ENCODE measurements at places on chromosomes 7 and 10. TPM values are rescaled to one million over a fixed set of nuclear protein-coding genes. Genes with fewer than 3 reads are reported as not detected.

- no peak for DNase-seq
Measured at GRCh38 chr7:70590126-70590854, 541.7 kb upstream of the GALNT17 start.

DNA sequence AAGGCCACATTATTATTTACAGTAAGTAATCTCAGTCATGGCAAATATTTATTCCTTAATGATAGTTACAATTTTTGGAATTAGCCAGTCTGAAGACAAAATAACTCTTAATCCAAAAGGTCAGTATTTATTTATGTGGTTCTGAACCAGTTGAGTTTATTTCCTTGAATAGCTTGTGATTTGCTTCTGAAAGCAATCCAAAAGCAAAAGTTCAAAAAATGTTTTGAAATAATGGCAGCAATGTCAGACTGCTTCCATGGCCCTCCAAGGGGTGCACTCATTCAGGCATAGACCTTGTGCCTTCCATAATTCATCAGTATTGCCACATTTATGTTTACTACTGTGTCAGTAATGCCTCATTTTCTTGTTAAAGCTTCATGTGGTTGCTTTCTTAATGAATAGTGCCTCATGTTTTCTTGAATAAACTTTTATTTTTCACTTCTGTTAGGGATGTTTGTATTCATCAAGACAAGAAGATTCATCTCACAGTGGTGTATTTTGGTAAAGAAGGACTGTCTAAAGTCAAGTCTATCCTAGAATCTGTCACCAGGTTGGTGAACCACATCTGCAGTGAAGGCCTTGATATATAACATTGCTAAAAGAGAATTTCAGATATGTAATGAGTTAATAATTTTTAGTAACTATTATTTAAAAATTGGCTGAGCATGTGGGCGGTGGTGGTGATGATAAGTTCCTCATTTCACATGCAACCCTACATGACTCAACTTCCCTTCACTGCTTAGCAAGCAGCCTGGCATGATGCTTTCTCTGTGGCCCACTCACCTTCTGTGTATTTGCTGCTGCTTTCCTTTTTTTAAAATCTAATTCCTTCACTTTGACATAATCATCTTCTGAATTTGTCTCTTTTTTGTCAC is 22.0 kb downstream of the CSGALNACT2 start:
- DNase-seq, result no peak

- no peak for DNase-seq
Measured at GRCh38 chr10:10584161-10584560, 433.5 kb upstream of the CELF2 start.

DNA sequence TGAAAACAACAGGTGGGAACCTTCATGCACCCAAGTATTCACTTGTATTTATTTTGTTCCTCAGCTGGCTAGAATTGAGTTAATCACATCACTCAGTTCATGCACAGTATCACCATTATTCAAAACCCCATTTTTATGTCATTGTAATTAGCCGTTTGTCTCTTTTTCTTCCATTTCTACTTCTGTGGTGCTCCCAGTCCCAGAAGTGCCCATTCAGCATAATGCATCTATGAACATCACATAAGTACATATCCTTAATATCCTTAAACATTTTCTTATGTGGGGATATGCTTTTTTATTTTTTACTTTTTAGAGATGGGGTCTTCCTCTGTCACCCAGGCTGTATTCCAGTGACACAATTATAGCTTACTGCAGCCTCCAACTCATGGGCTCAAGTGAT is 510.9 kb upstream of the MGMT start:
- no peak for DNase-seq

Gene COA1
- total RNA-seq, result 51.1 TPM

Gene MBL2
- total RNA-seq, result not detected

DNA sequence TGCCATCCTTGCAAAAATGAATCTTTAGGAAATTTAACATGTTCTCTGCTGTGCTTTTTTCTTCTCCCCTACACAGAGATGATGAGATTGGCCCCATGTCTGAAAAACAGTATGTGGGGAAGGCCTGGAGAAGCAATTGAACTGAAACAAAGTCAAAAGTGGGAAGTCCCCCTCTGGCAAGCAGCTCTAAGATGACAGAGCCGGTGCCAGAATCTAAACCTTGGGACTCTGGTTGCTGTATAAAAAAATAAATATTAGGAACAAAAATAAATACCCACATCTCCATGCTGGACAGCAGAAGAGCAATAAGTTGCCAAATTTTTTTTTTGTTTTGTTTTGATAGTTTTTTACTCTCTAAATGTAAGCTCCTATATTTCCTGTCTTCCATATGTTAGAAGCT is 51.8 kb upstream of the TRIL start:
- no peak for DNase-seq

- DNase-seq, result no peak
Measured at GRCh38 chr10:113576852-113577251, 24.0 kb downstream of the HABP2 start.

DNA sequence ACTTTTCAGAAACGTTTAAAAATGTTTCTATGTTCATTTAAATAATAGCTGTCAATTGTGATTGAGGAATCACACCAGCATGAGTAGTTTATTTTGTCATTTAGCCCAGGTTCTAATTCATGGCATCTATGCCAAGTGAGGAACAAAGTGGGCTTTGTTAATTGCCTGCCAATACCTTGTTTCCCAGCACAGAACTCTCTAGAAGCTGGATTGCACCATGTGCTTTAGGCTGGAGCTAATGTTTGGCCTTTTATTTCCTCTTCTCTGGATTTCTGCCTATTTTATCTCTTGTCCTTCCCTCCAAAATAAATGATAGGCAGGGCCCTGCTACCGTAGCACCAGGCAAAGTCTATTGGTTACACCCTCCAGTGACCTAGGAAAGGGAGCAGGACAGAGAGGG is 109.9 kb upstream of the ITGB1 start:
- no peak for DNase-seq

Gene CUTC
- 17.1 TPM for total RNA-seq

Gene CAMK2B
- 0.31 TPM for total RNA-seq

DNA sequence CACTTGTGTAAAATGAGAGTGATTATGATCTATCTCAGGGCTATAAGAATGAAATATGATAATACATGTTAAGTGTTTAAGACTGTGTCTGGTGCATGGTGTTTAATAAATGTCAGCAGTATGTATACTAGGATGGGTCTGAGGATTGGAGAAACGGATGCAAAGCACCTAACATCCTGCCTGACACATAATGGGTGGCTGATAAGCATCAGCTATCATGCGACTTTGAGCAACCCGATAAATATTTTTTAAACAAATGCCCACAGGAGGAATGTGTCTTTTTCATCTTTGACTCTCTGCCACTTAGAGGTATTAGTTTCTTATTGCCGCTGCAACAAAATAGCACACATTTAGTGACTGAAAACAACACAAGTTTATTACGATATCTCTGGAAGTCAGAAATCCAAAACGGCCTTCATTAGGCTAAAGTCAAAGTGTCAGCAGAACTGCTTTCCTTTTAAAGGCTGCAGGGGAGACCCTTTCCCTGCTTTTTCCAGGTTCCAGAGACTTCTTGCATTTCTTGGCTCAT is 93.2 kb upstream of the ARHGAP21 start:
- DNase-seq, result no peak

Gene GPR37
- not detected for total RNA-seq

DNA sequence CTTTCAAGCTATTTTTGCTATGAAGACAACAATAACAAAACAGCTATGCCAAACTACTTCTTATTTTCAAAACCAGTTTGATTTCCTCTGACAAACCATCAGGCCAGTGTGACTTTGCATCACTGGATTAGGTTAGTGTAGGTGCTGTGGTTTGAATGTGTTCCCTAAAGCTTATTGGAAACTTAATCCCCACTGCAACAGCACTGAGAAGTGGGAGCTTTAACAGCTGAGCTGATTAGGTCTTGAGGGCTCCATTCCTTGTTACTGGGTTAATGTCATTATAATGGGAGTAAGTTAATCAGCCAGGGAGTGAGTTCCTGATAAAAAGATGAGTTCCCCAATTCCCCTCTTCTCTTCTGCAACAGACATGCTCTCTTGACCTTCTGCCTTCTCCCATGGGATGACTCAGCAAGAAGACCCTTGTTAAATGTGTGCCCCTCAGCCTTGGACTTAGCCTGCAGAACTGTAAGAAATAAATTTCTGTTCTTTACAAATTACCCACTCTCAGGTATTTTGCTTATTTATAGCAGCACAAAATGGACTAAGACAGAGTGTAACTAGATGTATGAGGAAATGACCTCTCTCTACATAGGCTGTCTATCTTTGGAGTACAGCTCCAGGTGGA is 186.8 kb downstream of the CTTNBP2 start:
- no peak for DNase-seq

Gene MYL10
- total RNA-seq, result not detected

DNA sequence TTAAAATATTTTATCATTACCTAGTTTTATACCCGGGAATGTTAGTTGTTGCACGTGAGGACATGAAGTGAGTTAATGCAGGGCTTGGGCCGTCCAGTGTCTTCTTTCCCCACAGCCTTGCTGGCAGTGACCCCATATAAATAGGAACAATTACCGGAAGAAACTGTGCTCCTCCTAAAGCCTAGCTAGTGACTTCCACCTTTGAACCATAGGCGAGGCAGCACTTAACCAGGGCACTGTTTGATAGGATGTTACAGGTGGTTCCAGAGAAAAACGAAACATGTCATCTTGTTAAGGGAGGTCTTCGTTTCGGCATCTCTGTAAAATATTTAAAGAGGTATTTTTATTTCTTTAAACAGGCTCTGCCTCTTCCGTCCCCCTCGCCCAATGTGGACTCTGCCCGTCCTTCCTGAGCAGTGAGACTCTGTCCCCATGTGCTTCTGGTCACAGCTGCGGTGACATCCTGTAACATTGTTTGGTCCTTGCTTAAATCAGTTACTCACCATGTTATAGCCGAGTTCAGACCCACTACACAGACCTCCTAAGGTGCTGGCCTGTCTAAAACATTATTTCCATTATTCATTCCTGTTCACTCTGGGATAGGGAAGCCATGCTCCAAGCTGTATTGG is 145.6 kb downstream of the MGMT start:
- DNase-seq, result no peak

Gene ANLN
- 0.39 TPM for total RNA-seq

DNA sequence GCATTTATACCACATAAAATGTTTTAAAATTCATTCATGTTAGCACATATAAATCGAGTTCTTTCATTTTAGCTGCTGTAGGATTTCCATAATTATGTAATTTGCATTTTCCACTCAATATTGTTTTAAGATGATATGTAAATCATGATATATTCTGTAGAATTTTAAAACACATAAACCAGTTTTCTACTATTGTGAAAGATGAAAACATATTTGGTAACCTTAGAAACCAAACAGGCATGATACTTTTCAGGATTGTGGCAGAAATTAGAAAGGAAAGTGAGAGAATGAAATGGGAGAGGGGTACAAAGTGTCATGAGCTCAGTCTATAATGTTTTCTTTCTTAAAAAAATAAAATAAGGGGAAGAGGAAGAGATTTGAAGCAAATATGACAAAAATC is 269.3 kb downstream of the PPP1R3A start:
- DNase-seq, result no peak

DNA sequence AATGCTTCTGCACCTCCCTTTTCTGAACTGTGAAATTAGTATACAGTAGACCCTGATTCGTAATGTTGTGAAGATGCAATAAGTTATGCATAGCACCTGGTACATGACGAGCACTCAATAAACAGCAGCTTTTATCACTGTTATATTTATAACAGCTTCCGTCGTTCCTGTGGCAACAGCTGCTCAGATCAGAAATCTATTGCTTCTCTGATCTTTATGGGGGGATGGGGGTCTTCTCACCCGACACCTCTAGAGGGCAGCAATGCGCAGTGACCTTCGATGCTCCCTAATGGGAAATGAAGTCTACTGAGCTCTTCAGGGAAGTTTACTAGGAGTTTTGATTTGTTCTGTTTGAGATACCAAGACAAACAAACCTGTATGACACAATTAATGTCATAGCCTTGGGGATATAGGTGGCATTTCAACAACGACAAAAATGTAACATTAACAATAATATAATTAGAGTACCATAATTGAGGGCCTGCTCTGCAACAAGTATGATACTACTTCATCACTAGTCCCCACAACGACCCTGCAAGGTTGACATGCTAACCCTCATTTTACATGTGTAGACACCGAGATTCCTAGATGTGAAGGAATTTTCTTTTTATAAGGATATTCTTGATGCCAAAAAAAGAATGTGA is 289.6 kb downstream of the SFMBT2 start:
- peak; percentile 24 for DNase-seq

DNA sequence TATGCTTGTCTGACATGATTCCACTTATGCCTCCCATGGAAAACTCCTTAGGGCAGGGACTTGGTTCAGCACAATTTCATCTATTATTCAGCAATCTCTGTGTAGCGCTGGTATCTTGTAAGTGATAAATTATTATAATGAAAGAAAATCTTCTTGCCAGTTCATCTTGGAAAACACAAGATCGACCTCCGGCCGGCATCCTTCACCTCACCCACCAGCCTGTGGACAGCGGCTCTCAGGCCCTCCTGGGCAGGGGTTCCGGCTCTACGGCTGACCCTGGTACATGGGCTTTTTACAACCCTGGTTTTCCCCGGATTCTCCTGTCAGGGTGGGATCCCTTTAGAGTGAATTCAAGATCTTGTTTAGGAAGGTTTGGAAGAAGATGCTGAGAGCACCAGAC is 145.6 kb downstream of the ADARB2 start:
- DNase-seq, result no peak

- no peak for DNase-seq
Measured at GRCh38 chr7:55131142-55131929, 112.5 kb downstream of the EGFR start.

- DNase-seq, result no peak
Measured at GRCh38 chr7:94449151-94449725, 54.5 kb downstream of the COL1A2 start.

DNA sequence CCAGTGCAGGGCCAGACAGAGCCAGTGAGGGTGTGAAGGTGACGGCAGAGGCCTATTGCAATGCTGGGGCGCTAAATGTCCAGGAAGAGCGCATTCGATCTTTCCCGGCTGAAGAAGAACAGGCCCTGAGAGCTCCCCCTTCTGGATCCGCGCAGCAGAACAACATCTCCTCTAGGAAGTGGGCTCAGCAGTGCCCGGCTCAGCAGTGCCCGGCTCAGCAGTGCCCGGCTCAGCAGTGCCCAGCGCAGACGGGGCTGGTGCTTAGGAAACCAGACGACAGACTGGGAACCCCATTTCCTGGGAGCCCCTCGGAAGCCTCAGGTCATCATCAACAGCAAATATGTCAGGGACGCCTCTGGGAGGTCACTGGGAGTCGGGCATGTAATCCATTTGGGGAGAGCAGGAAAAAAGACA is 4.7 kb upstream of the NOS3 start:
- peak; percentile 34 for DNase-seq

- DNase-seq, result no peak
Measured at GRCh38 chr10:49187950-49188761, at the start of gene TMEM273. Gene TMEM273, minus strand, starts transcription at chr10:49188391. Its CDS starts 55 bp downstream, at chr10:49188336.

DNA sequence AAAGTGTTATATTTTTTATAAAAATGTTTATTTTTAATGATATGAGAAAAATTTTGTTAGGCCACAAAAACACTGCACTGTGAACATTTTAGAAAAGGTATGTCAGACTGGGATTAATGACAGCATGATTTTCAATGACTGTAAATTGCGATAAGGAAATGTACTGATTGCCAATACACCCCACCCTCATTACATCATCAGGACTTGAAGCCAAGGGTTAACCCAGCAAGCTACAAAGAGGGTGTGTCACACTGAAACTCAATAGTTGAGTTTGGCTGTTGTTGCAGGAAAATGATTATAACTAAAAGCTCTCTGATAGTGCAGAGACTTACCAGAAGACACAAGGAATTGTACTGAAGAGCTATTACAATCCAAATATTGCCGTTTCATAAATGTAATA is 64.8 kb upstream of the CAPZA2 start:
- DNase-seq, result no peak
